ENCODE measurements at places on chromosomes 2 and 18. TPM values are rescaled to one million over a fixed set of nuclear protein-coding genes. Genes with fewer than 3 reads are reported as not detected.

GRCh38 chr2:22124003-22124402 is 1000.2 kb downstream of the TDRD15 start:
- no peaks in the 10 kb centered on the region for H3K4me1 ChIP-seq
- H3K27ac ChIP-seq = no peak overlapping the region
- H3K27me3 ChIP-seq = no peaks in the 10 kb centered on the region
- H3K4me3 ChIP-seq = no peak overlapping the region
- no peak for DNase-seq

RIF1 gene
- 22.6 TPM for total RNA-seq

GRCh38 chr18:8661754-8662559 is 43.4 kb upstream of the MTCL1 start:
- H3K27me3 ChIP-seq = no peaks in the 10 kb centered on the region
- H3K4me1 ChIP-seq = peaks cover 5% of the 10 kb centered on the region
- peak; percentile 29 for DNase-seq
- H3K36me3 ChIP-seq = no peaks in the 10 kb centered on the region

SIX3 gene
- not detected for total RNA-seq

GRCh38 chr18:77572537-77572936 is 322.9 kb downstream of the GALR1 start:
- no peaks in the 10 kb centered on the region for H3K4me1 ChIP-seq
- no peak overlapping the region for H3K4me3 ChIP-seq
- no peaks in the 10 kb centered on the region for H3K36me3 ChIP-seq
- no peak for DNase-seq
- H3K27me3 ChIP-seq = no peaks in the 10 kb centered on the region

DNA sequence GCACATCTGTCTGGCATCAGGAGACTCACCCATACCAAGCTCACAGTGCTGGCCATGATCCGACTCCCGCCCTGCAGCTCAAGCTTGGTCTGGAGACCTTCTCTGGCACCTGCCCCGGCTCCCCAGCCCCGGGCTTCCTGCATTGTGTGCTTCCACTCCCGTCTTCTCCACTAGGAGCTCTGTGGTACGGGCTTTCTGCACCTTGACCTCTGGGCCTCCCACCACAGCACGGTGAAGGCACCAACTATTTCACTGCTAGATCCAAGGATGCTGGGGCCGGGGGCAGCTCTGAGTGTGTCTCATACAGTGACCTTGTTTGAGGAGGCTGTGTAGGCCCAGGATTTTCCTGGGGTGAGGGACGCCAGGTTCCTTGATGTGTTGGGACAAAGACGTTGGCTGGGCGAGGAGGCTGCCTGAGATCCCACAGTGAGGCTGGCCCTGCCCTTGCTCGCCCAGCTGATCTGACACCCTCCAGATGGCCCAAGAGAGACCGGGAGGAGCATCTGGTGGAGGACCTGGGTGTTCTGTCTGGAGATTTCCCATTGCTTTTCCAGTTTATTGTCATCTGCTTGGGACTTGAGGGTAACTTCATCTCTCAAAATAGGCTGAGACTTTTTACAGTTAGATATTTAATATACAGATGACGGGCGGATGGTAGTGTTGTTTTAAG is 64.0 kb downstream of the HPCAL1 start:
- no peaks in the 10 kb centered on the region for H3K36me3 ChIP-seq
- peaks cover 88% of the 10 kb centered on the region for H3K4me1 ChIP-seq
- no peak overlapping the region for H3K4me3 ChIP-seq
- H3K27me3 ChIP-seq = no peaks in the 10 kb centered on the region
- peak overlapping the region; percentile 53 for H3K27ac ChIP-seq

GRCh38 chr2:5969303-5969702 is 277.1 kb downstream of the SOX11 start:
- no peak for DNase-seq
- H3K4me3 ChIP-seq = no peak overlapping the region
- H3K4me1 ChIP-seq = no peaks in the 10 kb centered on the region

DNA sequence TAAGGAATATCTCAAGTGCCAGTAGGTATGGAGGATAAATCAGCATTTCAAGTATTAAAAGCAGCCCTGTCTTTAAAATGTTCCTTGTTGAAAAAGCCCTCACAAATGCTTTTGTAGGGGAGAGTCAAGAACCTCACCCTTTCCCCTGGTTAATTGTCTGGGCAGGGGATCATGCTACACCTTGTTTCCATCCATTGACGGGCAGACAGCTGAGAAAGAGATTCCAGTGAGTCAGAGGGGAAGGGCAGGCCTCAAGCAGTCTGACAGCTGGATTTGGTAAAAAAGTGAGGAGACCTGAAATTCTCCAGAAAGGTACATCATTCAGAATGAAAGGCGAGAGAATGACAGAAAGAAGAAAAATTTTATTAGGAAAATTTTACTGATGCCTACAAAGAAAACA is 203.2 kb upstream of the CYP26B1 start:
- no peaks in the 10 kb centered on the region for H3K27me3 ChIP-seq
- H3K36me3 ChIP-seq = no peaks in the 10 kb centered on the region
- no peak for DNase-seq

- peaks cover 16% of the 10 kb centered on the region for H3K4me1 ChIP-seq
- no peak overlapping the region for H3K4me3 ChIP-seq
- no peak for DNase-seq
- H3K27me3 ChIP-seq = no peaks in the 10 kb centered on the region
Observed at GRCh38 chr18:49495076-49495475, 8.0 kb upstream of the C18orf32 start.

GRCh38 chr2:120522151-120522751 is 176.3 kb downstream of the INHBB start:
- no peak for DNase-seq
- H3K27me3 ChIP-seq = peaks cover 5% of the 10 kb centered on the region
- no peak overlapping the region for H3K27ac ChIP-seq
- no peak overlapping the region for H3K4me3 ChIP-seq
- H3K4me1 ChIP-seq = peaks cover 6% of the 10 kb centered on the region

- H3K27me3 ChIP-seq = no peaks in the 10 kb centered on the region
- H3K4me1 ChIP-seq = no peaks in the 10 kb centered on the region
- H3K27ac ChIP-seq = no peak overlapping the region
- DNase-seq = no peak
- H3K36me3 ChIP-seq = no peaks in the 10 kb centered on the region
- no peak overlapping the region for H3K4me3 ChIP-seq
Observed at GRCh38 chr2:224263571-224264043, 138.3 kb downstream of the FAM124B start.

GRCh38 chr2:130917006-130917688 is 80.4 kb downstream of the ARHGEF4 start:
- no peak for DNase-seq
- H3K4me1 ChIP-seq = peaks cover 4% of the 10 kb centered on the region
- no peak overlapping the region for H3K4me3 ChIP-seq
- no peaks in the 10 kb centered on the region for H3K27me3 ChIP-seq
- H3K27ac ChIP-seq = no peak overlapping the region

DNA sequence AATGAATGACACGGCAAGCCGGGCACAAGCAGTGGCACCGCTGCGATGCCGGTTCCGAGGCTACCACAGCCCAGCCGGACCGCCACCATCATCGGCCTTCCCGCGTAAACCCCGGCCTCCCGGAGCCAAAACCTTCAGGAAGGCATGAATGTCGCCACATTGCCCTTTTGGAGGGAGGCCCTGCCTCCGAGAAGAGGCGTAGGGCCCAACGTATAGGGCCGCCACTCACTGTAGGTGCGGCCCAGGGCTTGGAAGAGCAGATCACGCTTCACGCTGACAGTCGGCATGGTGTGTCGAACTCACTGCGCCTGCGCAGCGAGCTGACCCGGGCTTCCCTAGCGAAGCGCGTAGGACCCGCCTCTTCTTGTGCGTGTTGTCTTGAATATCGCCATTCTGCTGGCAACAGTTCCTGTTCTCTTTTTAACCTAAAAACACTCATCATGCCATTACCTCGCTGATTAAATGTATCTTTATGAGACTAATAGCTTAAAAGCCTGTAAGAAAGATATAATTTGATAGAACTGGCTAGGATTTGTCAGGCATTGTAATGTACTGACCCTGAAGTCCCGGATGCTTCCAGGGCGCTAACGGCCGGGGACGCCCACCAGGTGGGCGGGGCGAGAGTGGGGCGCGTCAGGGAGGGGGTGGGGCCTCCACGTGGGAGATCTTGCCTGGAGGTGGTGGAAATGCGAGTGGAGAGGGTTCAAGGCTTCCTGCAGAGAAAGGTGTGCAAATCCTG is at the start of gene FARSB:
TSS of gene FARSB (minus strand) at position 306 of the 739 bp plus-strand sequence. CDS start at position 287, 19 bp downstream.
- DNase-seq = peak; percentile 97
- H3K27ac ChIP-seq = peak within 1 kb of the TSS; percentile 94
- no peaks in the 10 kb centered on the region for H3K36me3 ChIP-seq
- H3K27me3 ChIP-seq = no peaks in the 10 kb centered on the region
- H3K4me1 ChIP-seq = peaks cover 43% of the 10 kb centered on the region

- H3K27me3 ChIP-seq = no peaks in the 10 kb centered on the region
- no peaks in the 10 kb centered on the region for H3K36me3 ChIP-seq
- DNase-seq = no peak
- H3K4me3 ChIP-seq = no peak overlapping the region
- no peak overlapping the region for H3K27ac ChIP-seq
- no peaks in the 10 kb centered on the region for H3K4me1 ChIP-seq
Observed at GRCh38 chr2:155703917-155704316, 628.6 kb downstream of the NR4A2 start.

DNA sequence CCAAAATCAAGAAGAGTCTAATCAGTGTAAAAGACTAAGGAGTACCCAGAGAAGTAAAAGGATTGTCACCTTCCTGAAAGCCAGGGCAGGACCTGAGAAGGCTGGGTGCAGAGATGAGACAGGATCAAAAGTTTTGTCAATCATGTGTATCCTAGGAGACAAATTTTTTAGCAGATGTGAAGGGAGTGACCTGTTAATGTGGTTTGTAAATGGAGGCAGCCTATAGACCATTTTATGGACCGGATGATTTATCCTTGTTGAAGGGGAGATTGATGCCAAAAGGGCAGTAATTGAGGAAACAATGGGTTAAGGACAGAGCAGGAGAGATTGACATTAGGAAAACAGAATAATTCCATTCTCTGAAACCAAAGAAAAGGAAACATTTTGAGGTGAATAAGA is 813 bp downstream of the NDC80 start:
- no peaks in the 10 kb centered on the region for H3K27me3 ChIP-seq
- H3K4me3 ChIP-seq = no peak overlapping the region
- no peak overlapping the region for H3K27ac ChIP-seq
- no peak for DNase-seq
- peaks cover 15% of the 10 kb centered on the region for H3K4me1 ChIP-seq

GALNT13 gene
- 5.7 TPM for total RNA-seq

GRCh38 chr2:113716291-113716690 is 40.2 kb downstream of the SLC35F5 start:
- no peak for DNase-seq
- H3K27ac ChIP-seq = no peak overlapping the region
- H3K36me3 ChIP-seq = peaks cover 24% of the 10 kb centered on the region
- no peak overlapping the region for H3K4me3 ChIP-seq

DNA sequence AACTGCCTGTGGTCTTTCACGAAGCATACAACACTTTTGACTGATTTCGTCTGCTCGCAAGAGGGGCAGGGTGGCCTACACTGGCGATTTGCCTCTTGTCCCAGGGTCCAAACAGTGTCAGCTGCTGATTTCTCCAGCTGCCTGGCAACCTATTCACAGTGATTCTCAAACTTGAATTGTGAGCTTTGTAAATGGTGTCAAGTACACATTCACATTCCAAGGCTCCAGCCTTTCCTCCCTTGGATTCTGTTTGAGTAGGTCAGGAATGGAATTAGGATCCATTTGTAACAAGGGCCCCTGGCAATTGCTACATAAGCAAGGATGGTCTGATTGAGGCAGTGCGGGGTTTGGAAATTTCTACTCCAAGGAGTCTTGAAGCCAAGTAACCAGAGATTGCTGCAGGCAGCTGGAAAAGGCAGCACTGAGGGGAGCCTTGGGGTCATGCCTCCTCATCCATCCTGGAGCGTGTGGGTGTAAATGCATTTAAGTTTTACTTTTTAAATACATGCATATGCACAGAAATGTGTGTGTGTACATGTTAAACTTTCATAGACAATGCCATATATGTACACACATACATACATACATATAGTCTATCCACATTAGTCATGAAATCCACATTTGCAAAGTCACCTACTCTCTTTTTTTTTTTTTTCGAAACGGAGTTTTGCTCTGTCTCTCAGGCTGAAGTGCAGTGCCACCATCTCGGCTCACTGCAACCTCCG is 86.8 kb upstream of the UXS1 start:
- no peaks in the 10 kb centered on the region for H3K36me3 ChIP-seq
- H3K4me1 ChIP-seq = peaks cover 6% of the 10 kb centered on the region
- H3K27ac ChIP-seq = no peak overlapping the region

GPR45 gene
- total RNA-seq = not detected

GRCh38 chr2:111182121-111182520 is 61.4 kb downstream of the BCL2L11 start:
- no peaks in the 10 kb centered on the region for H3K27me3 ChIP-seq
- H3K36me3 ChIP-seq = no peaks in the 10 kb centered on the region
- no peak overlapping the region for H3K4me3 ChIP-seq
- DNase-seq = no peak

DNA sequence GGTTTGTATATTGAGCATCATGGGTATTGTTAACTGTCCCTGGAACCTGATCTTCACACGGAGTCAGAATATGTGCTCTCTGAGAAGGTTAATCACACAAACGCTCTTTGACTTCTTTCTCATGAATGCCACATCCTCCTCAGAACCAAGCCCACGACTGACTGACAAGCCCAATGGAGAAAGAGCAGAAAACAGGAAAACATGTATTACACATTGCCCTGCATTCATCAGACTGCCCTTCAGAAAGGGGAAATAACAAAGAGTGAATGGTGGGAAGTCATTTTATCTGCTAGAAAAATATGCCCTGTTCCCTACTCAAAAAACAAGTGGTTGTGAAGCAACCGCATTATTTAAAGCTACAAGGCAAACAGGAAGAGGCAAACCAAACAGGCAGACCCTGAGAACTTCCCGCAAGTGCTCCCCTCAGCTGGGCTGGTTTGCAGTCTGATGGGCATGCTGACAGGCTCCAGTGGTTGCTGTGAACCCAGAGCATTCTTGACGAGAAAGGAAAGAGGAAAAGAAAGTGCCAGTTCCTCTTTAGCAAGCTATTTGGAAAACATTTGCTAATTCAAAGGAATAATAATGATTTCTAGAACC is 172.9 kb upstream of the SETBP1 start:
- no peak overlapping the region for H3K4me3 ChIP-seq
- no peaks in the 10 kb centered on the region for H3K36me3 ChIP-seq
- no peaks in the 10 kb centered on the region for H3K27me3 ChIP-seq
- peak; percentile 60 for DNase-seq
- no peak overlapping the region for H3K27ac ChIP-seq

GRCh38 chr2:172765662-172766061 is 30.0 kb downstream of the RAPGEF4 start:
- H3K4me1 ChIP-seq = no peaks in the 10 kb centered on the region
- DNase-seq = no peak
- no peaks in the 10 kb centered on the region for H3K27me3 ChIP-seq
- H3K4me3 ChIP-seq = no peak overlapping the region
- H3K36me3 ChIP-seq = no peaks in the 10 kb centered on the region
- H3K27ac ChIP-seq = no peak overlapping the region

- no peaks in the 10 kb centered on the region for H3K4me1 ChIP-seq
- no peak for DNase-seq
- no peaks in the 10 kb centered on the region for H3K36me3 ChIP-seq
- no peaks in the 10 kb centered on the region for H3K27me3 ChIP-seq
Observed at GRCh38 chr2:9736021-9736420, 105.2 kb upstream of the YWHAQ start.

CD226 gene
- 0.33 TPM for total RNA-seq

CTAGE1 gene
- not detected for total RNA-seq

SLC14A1 gene
- 12.5 TPM for total RNA-seq
